ENCODE measurements at places on chromosomes 11 and 22.

DNA sequence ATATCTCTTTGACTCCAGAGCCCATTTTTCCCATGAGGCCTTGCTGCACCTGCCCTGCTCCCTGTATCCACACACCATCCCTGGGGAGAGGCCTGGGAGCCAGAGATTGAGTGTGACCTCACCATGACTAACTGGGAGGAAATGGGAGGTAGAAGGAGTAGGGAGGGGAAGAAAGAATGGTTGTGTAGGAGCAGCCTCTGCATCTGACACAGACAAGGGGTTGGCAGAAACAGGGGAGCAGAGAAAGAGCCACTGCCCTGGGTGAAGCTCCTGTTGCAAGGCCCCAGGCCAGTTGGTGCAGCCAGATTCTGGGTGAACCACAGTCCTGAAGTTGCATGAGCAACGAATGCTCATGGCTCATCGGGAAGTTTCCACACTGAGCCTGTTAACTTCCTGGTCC lies 32.4 kb downstream of the POU2F3 start:
- peak; percentile 60 for DNase-seq

DNA sequence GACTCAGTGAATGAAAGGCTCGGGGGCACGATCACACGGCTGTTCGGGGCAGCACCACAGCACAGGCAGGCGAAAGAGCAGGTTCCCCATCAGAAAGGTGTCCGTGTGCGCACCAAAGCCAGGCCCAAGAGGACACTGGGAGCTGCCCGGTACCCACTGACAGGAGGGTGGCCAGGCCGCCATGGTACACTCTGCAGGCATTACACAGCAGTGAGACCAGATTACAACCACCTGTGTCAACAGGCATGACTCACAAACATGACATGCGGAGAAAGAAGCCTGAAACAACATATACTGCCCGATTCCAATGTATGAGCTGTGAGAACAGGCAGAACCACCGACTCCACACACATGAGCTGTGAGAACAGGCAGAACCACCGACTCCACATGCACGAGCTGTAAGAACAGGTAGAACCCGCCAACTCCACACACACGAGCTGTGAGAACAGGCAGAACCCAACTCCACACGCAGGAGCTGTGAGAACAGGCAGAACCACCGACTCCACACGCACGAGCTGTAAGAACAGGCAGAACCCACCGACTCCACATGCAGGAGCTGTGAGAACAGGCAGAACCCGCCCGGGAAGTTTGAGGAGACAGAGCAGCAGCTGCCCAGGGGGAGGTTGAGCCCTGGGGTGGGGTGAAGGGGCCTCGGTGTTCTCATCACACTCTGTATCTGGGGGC lies 32.6 kb downstream of the KIAA0930 start:
- DNase-seq = no peak

DNA sequence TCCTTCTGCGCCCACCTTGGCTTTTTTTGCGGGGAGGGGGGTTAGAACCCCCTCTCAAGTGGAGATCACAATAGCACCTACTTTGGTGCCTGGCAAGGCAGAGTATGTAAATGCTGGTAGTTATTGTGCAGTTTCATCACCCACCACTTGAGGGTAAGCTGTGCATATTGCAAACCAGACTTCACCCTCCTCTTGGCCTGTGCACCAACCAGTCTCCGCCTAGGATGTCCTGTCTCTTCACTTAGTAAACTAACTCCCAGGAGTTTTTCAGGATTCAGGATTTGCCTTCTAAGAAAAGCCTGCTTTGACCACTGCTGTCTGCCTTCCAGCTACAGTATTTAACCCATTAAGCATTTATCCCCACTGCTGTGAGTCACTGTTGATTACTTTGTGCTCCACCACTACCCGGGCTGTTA lies 2.0 kb upstream of the UBXN1 start:
- DNase-seq = peak; percentile 82

- no peak for DNase-seq
Observed at GRCh38 chr11:105211806-105212554, 72.4 kb upstream of the CARD18 start.

GRCh38 chr22:34861787-34862186 lies 204.2 kb upstream of the ISX start:
- no peak for DNase-seq

GRCh38 chr22:44659140-44659539 lies 42.9 kb upstream of the PRR5 start:
- no peak for DNase-seq

GRCh38 chr22:44884562-44884961 lies 125.2 kb downstream of the PHF21B start:
- DNase-seq = no peak

DNA sequence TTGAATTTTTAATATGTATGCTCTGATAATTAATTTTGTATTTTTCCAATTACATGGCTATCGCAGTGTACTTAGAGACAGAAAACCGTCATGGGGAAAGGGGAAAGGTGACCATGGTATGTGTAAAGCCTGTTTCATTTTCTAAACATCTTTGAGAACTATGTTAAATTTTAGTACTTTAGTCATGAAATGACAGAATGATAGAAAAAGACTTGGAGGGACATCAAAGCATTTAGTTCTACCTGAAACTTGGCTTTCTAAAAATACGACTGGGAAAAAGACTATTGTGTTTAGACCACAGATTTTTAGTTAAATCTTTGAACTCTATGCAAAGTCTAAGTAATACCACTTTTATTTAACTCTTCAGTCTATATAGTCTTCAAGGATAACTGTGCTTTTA lies 54.1 kb downstream of the MAML2 start:
- no peak for DNase-seq

DNA sequence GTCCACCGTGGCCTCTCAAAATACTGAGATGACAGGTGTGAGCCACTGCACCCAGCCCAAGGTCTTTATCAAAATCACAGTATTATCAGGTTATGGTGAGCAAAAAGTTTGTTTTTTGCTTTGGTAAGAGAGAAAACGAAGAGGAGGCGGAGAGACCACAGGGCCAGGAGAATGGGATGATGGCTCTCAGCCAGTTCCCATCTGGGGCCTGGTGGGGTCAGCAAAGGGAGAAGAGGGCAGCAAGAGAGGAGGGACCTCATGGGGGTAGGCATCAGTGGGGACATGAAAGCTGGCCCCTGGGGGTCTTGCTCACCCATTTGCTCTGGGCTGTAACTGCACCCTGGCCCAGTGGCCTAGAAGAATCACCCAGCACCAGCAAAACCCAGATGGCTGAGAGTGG lies 190.2 kb downstream of the SHANK2 start:
- DNase-seq = no peak

DNA sequence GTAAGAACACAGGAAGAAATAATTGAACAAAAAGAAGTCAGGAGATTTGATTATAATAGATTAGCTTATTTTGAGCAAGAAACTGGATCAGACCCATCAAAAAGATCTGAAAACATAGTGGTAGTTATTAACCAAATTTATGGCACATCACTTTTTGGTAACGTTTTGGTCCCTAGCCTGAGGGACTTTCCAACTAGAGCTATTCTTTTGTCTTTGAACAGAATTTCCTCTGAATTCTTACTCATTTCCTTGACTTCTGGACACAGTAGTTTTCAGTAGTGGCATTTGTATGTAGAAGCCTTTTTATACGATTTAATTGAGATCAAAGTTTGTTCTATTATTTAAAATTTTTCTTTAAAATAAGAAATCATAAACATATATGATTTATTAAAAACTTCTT lies 96.5 kb upstream of the PDGFD start:
- DNase-seq = no peak

- DNase-seq = no peak
Observed at GRCh38 chr11:118341815-118342489, 553 bp downstream of the CD3D start.

GRCh38 chr11:69243496-69244200 lies 50.3 kb upstream of the MYEOV start:
- no peak for DNase-seq
